WTC11 (cell line): ENCODE measurements at places on chromosomes 4 and X. TPM values are rescaled to one million over a fixed set of nuclear protein-coding genes. Genes with fewer than 3 reads are reported as not detected.

Gene CSAG2
- not detected in 3 replicates for total RNA-seq

Gene HPSE
- 3.0 to 3.8 TPM (median 3.7 TPM) in 3 replicates for total RNA-seq

Gene CXCL11
- total RNA-seq: 0.20 TPM in 1 of 3 replicates, not detected in the others

- no peak for DNase-seq
- H3K4me3 ChIP-seq: no peak overlapping the region
- H3K4me1 ChIP-seq: peaks cover 54% of the 10 kb centered on the region
- H3K27me3 ChIP-seq: peaks cover 22% of the 10 kb centered on the region
- no peak overlapping the region for H3K27ac ChIP-seq
- H3K36me3 ChIP-seq: peaks cover 7% of the 10 kb centered on the region; the same call in 1 of the 2 replicates
Measured at GRCh38 chr4:4862071-4862551, 2.6 kb downstream of the MSX1 start.

- DNase-seq: no peak
- no peaks in the 10 kb centered on the region for H3K36me3 ChIP-seq
- H3K4me3 ChIP-seq: no peak overlapping the region
- H3K27me3 ChIP-seq: no peaks in the 10 kb centered on the region
- no peaks in the 10 kb centered on the region for H3K4me1 ChIP-seq
Measured at GRCh38 chr4:76279462-76279861, 27.1 kb upstream of the STBD1 start.

Gene MAGEB6
- not detected in 3 replicates for total RNA-seq

DNA sequence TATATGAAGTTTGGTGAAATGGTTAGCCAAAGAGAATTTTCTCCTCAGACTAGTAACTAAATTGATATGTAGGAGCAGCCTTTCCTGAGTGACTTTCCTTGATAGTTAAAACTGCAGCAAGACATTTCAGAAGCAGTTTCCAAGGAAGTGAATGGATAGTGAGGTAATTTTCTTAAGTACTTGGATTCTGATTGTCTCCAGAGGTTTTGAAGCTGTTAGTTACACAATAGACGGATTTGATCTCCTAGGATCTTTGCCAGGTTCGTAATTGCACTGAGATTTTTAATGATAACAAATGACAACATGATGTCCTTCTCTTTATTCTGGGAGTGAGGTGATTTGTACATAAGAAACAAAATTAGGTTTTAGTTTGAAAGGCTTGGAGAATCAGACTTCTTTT, 29.2 kb downstream of the PRRG1 start:
- H3K27me3 ChIP-seq: no peaks in the 10 kb centered on the region
- H3K36me3 ChIP-seq: no peaks in the 10 kb centered on the region
- peaks cover 24% of the 10 kb centered on the region for H3K4me1 ChIP-seq
- H3K27ac ChIP-seq: peak overlapping the region; percentile 1; the same call in 1 of the 2 replicates

- H3K27ac ChIP-seq: no peak overlapping the region
- no peak for DNase-seq
- peaks cover 39% of the 10 kb centered on the region for H3K27me3 ChIP-seq
- H3K4me1 ChIP-seq: peaks cover 9% of the 10 kb centered on the region; the same call in 1 of the 2 replicates
Measured at GRCh38 chr4:176794651-176795050, 1.9 kb upstream of the VEGFC start.

GRCh38 chr4:24921491-24921890, 8.6 kb upstream of the CCDC149 start:
- no peak overlapping the region for H3K27ac ChIP-seq
- H3K27me3 ChIP-seq: peaks cover 14% of the 10 kb centered on the region
- 0 out of 2 replicates have a peak, but pooled peaks cover 8% of the 10 kb centered on the region for H3K36me3 ChIP-seq
- no peak for DNase-seq
- H3K4me3 ChIP-seq: no peak overlapping the region

DNA sequence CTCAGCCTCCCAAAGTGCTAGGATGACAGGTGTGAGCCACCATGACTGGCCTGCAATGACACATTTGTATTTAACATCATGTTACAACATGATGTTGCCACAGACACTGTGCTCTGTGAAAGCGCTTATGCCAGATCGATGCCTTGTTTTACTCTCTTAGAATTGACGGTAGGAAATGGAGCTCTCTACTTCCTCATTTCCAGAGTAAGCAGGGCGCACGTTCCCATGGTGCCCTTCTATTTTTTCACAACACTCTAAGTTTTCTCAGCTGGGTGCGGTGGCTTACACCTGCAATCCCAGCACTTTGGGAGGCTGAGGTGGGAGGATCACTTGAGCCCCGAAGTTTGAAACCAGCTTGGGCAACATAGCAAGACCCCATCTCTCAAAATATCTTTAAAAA, 60.7 kb upstream of the DHRSX start:
- H3K27ac ChIP-seq: no peak overlapping the region
- DNase-seq: no peak
- peaks cover 11% of the 10 kb centered on the region for H3K4me1 ChIP-seq

Gene ERVMER34-1
- 14.6 to 27.8 TPM (median 24.0 TPM) in 3 replicates for total RNA-seq

DNA sequence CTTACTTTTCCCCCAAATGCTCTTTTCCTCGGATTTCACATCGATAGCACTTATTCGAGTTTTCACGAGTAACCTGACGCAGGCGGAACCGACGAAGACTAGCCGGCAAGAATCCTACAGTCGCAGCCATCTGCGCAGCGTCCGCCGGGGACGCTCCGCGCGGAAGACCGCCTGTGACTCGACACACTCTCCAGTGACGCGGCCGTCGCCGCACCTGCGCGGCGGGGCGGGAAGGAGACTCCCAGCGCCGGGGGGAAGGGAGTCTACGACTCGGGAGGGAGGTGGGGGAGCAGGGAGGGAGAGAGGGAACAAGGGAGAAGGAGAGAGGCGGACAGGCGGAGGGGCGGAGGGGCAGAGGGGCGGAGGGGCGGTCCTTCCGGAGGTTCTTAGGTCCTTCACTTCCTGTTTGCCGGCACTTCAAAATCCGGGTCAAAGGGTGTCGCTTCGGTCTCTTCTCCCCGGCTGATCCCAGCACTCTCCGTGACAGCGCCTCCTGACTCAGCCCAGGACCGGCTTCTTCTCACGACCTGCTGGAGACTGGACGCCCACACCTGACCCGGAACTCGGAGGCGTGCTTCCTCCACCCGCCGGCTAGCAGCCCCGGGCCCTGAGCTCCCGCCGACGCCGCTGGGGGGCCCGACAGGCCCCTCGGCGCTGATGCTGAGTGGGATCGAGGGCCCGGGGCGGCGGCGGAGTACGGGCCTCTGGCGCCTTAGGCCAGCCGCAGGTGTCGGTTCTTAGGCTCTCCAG, at the start of gene USP38:
TSS of gene USP38 (plus strand) at position 415 of the 750 bp plus-strand sequence. CDS start 534 bp downstream, outside the sequence.
- peaks cover 14% of the 10 kb centered on the region for H3K36me3 ChIP-seq
- no peaks in the 10 kb centered on the region; the same call in 1 of the 2 replicates for H3K27me3 ChIP-seq
- peak; percentile 82 for DNase-seq
- H3K4me3 ChIP-seq: peak within 1 kb of the TSS; percentile 99
- H3K4me1 ChIP-seq: peaks cover 42% of the 10 kb centered on the region

DNA sequence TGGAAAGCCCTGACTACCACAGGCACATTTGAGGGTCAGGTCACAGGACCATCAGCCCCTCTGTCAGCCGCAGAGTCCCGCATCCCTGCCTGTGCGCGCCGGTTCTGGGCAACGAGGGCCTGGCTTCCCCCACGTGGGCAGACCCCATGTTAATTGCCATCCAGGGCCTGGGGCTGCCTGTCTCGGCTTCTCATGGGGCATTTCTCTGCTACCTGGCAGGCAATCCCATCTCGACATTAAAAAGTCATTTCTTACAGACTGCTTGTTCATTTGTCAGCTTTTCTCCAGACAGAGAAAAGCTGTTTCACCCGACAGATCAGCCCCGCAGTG, 45.6 kb upstream of the SORCS2 start:
- no peaks in the 10 kb centered on the region for H3K27me3 ChIP-seq
- no peaks in the 10 kb centered on the region for H3K36me3 ChIP-seq
- no peak overlapping the region for H3K27ac ChIP-seq
- no peak for DNase-seq

DNA sequence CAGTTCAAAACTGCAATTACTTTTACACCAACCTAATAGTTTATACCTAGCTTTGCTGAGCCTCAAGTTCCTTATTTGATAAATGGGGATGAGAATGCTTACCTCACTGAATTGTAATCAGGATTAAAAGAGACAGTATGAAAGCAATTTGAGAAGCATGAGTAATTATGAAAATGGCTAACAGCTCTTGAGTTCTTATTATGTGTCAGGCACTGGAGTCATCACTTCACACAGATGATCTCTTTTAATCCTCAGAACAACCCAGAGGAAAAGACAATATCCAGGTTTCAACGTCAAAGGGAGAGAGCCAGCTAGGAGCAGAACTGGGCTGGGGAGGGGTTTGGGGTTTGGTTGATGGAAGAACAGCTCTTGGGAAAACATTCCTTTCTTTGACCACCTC, 221.0 kb upstream of the NWD2 start:
- DNase-seq: no peak
- H3K27me3 ChIP-seq: no peaks in the 10 kb centered on the region
- no peaks in the 10 kb centered on the region for H3K4me1 ChIP-seq
- H3K4me3 ChIP-seq: no peak overlapping the region

GRCh38 chrX:129099207-129099606, 424.1 kb downstream of the SMARCA1 start:
- DNase-seq: no peak
- no peak overlapping the region for H3K27ac ChIP-seq
- H3K27me3 ChIP-seq: no peaks in the 10 kb centered on the region
- H3K4me3 ChIP-seq: no peak overlapping the region

GRCh38 chr4:188109157-188109755, at the start of gene TRIML2:
TRIML2 (minus strand) TSS chr4:188109603; CDS start chr4:188105368, 4,235 bp downstream.
- peaks cover 51% of the 10 kb centered on the region for H3K4me1 ChIP-seq
- H3K27ac ChIP-seq: peak within 1 kb of the TSS; percentile 100
- H3K36me3 ChIP-seq: peaks cover 20% of the 10 kb centered on the region
- peak within 1 kb of the TSS; percentile 74 for H3K4me3 ChIP-seq
- DNase-seq: peak; percentile 39

- H3K4me3 ChIP-seq: no peak overlapping the region
- DNase-seq: no peak
- no peaks in the 10 kb centered on the region for H3K27me3 ChIP-seq
- H3K27ac ChIP-seq: no peak overlapping the region
Measured at GRCh38 chr4:186051096-186051495, 17.9 kb upstream of the TLR3 start.

Gene RASGEF1B
- total RNA-seq: 3.8 to 6.9 TPM (median 4.0 TPM) in 3 replicates

GRCh38 chr4:89754531-89754930, 82.4 kb downstream of the SNCA start:
- H3K4me3 ChIP-seq: no peak overlapping the region
- H3K4me1 ChIP-seq: peaks cover 12% of the 10 kb centered on the region
- H3K27me3 ChIP-seq: no peaks in the 10 kb centered on the region

DNA sequence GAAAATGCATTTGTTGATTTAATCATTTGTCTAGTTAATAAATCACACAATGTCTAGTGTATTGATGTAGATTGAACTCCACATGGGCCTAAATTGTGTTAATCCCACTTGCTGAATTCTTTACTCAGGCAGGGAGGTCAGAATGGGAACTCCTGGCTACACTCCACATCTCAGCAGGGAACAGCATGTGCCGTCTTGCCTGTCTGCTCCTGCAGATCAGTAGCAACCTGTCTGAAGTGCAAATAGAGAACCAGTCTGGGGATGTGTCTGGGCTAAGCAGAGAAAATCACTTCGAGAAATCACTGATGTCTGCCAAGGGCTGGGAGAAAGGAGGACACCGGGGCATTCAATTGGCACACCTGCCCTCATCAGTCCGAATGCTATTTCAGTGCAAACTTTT, 16.5 kb upstream of the MXRA5 start:
- no peaks in the 10 kb centered on the region for H3K36me3 ChIP-seq
- H3K27ac ChIP-seq: no peak overlapping the region
- H3K4me3 ChIP-seq: no peak overlapping the region
- DNase-seq: no peak
- no peaks in the 10 kb centered on the region for H3K27me3 ChIP-seq

DNA sequence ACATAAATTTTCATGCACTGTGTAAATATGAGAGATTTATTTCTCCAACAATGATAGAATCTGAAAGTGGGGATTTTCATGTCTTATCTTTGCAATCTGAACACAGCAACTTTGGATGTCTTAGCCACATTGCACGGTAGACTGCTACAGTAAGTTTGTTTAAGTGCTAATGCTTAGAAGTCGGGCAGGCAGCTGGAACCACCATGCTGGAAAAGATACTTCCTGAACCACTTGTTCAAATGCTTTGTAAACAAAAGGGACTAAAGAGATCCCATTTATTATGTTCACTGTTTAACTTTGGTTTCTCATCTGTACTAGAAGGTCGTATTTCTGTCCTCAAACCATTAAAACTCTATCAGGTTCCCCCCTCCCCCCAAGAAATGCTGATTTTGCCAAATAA, 555.9 kb upstream of the DIPK2B start:
- no peak overlapping the region for H3K4me3 ChIP-seq
- no peaks in the 10 kb centered on the region for H3K27me3 ChIP-seq
- peaks cover 30% of the 10 kb centered on the region for H3K4me1 ChIP-seq
- no peak overlapping the region for H3K27ac ChIP-seq
- no peak for DNase-seq

- DNase-seq: no peak
- peaks cover 35% of the 10 kb centered on the region for H3K36me3 ChIP-seq
- H3K4me1 ChIP-seq: no peaks in the 10 kb centered on the region
- H3K27ac ChIP-seq: no peak overlapping the region
- H3K27me3 ChIP-seq: no peaks in the 10 kb centered on the region
- H3K4me3 ChIP-seq: no peak overlapping the region
Measured at GRCh38 chrX:70338290-70338689, 48.4 kb downstream of the KIF4A start.

- peaks cover 24% of the 10 kb centered on the region for H3K36me3 ChIP-seq
- H3K4me1 ChIP-seq: peaks cover 11% of the 10 kb centered on the region
- peak overlapping the region; percentile 92 for H3K4me3 ChIP-seq
- DNase-seq: peak; percentile 79
- peaks cover 3% of the 10 kb centered on the region; the same call in 1 of the 2 replicates for H3K27me3 ChIP-seq
Measured at GRCh38 chrX:154369449-154370299, 4.8 kb downstream of the FLNA start.

DNA sequence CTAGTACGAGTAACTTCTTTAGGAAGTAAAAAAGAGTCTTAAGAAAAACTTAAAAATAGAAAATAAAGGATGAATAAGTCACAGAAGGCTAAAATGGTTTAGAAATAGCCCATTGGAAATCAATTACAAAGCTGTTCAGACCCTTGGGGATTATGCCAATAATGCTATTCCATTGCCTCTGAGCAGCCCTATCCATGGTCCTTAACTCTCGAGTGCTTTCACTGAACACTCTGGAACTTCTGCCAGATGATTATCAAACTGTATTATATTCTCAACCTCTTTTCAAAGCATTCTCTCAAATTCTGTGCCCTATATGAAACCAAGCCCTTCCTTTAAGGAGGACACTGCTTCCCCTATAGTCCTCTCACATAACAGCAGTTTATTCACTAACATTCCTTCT, 17.0 kb downstream of the SLC9B1 start:
- no peak overlapping the region for H3K27ac ChIP-seq
- DNase-seq: no peak
- H3K4me1 ChIP-seq: no peaks in the 10 kb centered on the region
- no peaks in the 10 kb centered on the region; the same call in 1 of the 2 replicates for H3K27me3 ChIP-seq
